ENCODE measurements at places on chromosomes 12 and 14.

DNA sequence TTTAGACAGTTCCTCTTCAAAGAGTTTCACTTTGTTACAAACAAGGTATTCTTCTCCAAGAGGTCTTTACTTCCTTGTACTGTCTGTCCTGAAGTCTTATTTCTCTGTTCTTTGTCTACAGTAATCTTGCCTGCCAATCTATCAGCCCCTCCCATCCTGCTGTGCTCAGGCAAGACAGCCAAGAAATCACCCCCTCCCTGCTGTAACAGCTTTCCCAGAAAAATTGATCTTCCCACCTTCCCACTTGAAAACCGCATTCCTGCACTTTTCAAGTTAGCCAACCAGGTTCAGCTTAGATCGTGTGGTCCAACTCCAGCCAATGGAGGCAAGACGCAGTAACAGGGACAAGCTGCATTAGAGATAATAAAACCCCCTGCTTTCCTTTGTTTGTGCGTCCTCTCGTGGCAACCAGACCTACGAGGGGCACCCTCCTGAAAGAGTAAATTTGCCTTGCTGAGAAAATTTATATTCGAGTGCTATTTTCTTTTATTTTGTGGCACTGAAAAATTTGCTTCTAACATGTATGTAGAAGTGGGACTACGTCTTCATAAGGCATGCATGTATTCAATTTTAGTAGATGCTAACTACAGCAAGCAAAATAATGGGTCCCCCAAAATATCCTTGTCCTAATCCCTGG lies 46.5 kb upstream of the ESR2 start:
- DNase-seq = no peak

DNA sequence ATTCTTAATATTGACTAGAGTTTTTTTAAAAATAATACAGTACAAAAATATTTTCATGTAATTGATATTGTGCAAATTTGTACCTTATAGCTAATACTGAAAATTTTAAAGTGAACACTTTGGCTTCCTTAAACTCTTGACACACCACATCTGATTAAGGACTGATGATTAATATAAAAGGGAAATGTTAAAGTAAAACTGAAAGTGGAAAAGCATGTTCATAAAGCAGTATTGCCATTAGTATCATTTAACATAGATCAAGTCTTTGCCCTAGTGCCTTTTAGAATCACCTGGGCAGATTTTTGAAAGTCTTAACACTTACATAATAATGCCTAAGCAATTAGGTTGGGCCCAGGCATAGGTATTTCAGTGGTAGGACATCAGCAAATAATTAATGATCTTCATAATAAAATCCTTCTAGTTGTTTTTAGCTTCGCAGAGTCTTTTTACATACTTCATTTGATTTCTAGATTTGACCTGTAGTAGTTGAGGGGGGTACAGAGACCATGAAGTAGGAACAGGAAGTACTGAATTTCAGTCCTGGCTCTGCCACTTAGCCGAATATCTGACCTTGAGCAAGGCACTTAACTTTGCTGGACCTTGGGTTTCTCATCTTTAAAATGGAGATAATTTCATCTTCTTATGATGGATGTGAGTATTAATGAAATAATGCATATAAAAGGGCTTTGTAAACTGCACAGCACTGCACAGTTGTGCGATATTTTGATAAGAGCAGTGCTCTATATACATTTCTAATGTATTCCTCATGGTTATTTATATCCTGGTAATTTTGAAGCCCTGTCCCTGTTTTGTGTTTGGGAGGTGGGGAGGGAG lies 43.7 kb downstream of the MARK3 start:
- DNase-seq = no peak

- no peak for DNase-seq
Measured at GRCh38 chr14:39957290-39957689, 525.1 kb upstream of the FBXO33 start.

DNA sequence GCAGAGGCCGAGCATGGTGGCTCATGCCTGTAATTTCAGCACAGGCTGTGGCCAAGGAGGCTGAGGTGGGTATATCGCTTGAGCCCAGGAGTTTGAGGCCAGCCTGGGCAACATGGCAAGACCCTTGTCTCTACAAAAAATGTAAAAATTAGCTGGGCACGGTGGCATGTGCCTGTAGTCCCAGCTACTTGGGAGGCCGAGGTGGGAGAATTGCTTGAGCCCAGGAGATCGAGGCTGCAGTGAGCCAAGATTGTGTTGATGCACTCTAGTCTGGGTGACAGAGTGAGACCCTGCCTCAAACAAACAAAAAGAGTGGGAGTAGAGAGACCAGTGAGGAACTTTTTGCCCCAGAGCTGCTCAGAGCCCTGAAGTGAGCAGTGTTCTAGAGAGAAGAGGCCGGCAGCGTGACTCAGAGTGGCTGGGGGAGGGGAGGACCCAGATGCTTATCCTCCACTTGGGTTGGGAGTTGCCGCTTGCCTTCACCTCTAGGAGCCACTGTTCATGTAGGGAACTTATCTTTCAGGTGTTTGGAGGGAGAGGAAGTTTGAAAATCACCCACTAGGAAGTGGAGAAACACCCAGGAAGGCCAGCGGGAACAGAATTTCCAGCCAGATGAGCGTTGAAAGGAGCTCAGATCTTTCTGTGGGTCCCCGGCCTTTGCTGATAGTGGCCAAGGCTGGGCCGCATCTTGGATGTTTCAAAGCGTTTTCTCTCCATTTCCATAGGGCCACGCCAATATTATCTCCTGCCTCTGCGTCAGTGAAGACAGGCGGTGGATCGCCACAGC lies 15.3 kb downstream of the CFAP251 start:
- DNase-seq = no peak

GRCh38 chr12:45034861-45035265 lies 16.0 kb downstream of the DBX2 start:
- no peak for DNase-seq

GRCh38 chr12:8912914-8913313 lies 1.4 kb upstream of the PHC1 start:
- no peak for DNase-seq

DNA sequence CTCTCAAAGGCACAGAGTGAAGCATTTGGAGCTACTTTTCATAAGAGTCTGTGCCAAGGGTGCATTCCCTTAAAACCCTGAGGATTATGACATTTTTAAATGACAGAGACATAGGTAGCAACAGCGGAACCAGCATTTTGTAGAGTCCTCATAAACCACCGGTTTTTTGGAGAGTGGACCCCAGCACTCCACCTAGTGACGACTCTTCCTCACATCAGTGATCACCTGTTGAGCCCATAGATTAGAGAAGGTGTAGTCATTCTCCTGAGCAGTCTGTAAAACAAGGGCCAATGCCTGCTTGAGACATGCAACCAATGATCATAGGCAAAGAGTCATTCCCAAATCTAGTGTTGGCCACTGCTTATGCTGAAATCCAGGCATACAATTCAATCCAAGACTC lies 399.1 kb downstream of the GXYLT1 start:
- no peak for DNase-seq

DNA sequence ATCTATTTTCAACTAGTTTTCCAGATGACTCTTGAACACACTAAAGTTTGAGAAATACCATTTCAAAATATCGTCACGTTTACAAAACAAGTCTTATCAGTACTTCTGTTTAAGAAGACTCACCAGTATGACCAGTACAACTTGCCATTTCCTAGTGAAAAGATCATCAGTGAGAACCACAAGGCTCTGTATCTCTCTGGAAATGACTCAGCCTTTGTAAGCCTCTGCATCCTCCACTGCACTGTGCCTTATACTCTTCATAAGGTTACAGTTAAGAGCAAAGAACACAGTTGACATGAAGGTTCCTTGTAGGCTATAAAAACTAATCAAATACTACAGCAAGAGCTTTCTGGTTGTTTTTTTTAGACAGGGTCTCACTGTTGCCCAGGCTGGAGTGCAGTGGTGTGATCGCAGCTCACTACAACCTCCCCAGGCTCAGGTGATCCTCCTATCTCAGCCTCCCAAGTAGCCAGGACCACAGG lies 5.7 kb upstream of the VTI1B start:
- DNase-seq = no peak

- DNase-seq = no peak
Measured at GRCh38 chr12:69173368-69173767, 66.0 kb upstream of the CPSF6 start.
